ENCODE measurements at places on chromosomes 7 and 10.

GRCh38 chr7:25454020-25454419, 225.7 kb upstream of the NPVF start:
- no peak for DNase-seq

DNA sequence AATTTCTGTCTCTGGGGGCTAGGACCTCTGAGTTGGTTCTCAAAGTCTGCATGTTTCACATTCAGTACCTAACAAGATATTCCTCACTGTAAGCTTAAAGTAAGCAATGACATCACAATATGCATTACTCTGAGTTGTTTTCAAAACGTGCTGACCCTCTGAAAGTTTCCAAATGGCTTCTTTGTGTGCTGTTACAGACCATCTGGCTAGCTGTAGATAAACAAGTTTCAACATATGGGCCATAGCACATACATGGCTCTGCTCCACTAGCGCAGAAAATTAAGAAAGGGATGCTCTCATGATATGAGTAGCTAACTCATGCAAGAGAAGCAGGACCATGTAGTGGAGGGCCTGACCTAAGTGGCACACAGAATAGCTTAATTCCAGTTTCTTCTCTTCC, 119.0 kb downstream of the HTR7 start:
- DNase-seq = no peak

DNA sequence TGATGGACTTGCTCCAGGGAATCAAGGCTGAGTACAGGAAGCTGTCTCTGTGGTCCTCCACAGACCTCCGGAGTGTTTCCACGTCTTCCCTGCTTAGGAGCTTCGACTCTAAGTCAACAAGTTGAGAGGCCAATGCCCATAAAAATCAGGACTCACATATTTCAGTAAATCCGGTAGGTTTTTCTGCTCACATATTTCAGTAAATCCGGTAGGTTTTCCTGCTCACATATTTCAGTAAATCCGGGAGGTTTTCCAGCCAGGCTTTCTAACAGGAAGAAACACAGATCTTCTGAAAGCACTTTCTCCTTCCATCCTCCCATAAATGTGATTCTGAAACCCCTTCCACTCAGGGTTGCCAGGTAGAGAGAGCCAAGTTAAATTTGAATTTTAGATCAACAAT, 340.1 kb upstream of the SHH start:
- no peak for DNase-seq

DNA sequence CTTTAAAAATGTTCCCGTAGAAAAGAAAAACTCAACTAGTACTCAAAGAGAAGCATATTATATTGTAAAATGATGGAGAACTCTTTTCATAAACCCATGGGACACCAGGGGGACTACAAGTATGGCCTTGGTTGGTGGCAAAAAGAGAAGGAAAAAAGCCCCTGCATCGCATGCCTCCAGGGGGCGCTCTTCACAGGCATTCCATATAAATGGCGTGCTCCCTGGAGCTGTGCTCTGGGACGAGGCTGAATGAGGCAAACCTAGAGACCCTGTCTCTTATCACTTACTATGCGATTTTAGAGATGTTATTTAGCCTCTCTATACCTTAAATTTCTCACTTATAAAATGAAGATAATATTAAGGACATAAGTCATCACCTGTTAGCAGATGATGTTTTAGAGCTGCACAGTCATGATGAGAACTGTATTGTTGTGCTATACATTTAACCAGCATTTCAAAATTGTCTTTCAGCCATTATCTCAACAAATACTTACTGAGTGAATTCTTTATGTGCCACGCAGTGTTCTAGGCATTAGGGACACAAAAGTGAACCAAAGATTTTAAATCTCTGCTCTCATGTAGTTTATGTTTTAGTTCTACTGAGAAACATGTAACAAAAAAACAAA, 105.8 kb downstream of the ARHGAP21 start:
- no peak for DNase-seq
